ENCODE measurements at places on chromosomes 1 and 21. TPM values are rescaled to one million over a fixed set of nuclear protein-coding genes. Genes with fewer than 3 reads are reported as not detected.

GRCh38 chr1:180691322-180691913 is 59.6 kb downstream of the XPR1 start:
- no peaks in the 10 kb centered on the region for H3K27me3 ChIP-seq
- H3K36me3 ChIP-seq, result no peaks in the 10 kb centered on the region
- H3K27ac ChIP-seq, result no peak overlapping the region
- no peak for DNase-seq
- peaks cover 12% of the 10 kb centered on the region for H3K4me1 ChIP-seq
- H3K4me3 ChIP-seq, result no peak overlapping the region

Gene MATN1
- 1.5 TPM for total RNA-seq

Gene CCDC27
- total RNA-seq, result not detected

DNA sequence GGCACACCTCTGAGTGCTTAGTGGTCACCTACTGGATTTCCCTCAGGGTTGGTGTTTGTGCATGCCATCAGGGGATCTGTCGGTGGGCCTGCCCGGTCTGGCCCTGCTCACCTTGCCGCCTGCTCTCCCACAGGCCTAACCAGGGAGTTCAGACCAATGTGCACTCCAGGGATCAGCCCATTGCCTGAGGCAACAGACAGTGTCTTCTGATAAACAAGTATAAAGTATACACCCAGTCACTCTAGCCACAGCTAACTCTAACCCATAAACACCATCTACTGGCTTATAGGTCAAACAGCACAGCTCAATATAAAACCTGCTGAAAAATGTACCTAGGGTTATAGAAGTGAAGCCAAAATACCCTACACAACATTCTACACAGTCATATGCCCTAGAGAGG is 1300.0 kb downstream of the PLA2G4A start:
- no peaks in the 10 kb centered on the region for H3K4me1 ChIP-seq
- no peak overlapping the region for H3K4me3 ChIP-seq
- H3K27me3 ChIP-seq, result no peaks in the 10 kb centered on the region
- H3K36me3 ChIP-seq, result no peaks in the 10 kb centered on the region
- H3K27ac ChIP-seq, result no peak overlapping the region
- DNase-seq, result no peak

Gene TEX38
- not detected for total RNA-seq

All from thoracic aorta (tissue), 2 donors.